ENCODE measurements at places on chromosomes 7 and 10.

DNA sequence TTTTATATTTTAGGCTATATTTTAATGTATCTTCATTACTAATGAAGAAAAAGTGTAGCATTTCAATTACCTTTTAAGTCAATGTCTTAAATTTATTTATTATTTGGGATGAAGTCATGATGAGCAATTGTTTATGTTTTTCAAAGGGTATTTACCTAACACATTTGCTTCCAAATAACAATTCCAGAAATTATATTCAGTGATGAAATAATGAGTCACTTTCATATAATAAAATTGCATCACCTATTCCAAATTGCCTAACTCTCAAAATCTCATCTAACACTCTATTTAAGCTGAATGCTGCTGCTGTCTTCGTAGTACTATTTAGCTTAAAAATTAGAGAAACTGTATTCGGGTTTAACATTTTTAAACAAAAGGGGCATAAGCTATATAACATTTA lies 97.7 kb downstream of the PRKG1 start:
- H3K36me3 ChIP-seq: no peaks in the 10 kb centered on the region

DNA sequence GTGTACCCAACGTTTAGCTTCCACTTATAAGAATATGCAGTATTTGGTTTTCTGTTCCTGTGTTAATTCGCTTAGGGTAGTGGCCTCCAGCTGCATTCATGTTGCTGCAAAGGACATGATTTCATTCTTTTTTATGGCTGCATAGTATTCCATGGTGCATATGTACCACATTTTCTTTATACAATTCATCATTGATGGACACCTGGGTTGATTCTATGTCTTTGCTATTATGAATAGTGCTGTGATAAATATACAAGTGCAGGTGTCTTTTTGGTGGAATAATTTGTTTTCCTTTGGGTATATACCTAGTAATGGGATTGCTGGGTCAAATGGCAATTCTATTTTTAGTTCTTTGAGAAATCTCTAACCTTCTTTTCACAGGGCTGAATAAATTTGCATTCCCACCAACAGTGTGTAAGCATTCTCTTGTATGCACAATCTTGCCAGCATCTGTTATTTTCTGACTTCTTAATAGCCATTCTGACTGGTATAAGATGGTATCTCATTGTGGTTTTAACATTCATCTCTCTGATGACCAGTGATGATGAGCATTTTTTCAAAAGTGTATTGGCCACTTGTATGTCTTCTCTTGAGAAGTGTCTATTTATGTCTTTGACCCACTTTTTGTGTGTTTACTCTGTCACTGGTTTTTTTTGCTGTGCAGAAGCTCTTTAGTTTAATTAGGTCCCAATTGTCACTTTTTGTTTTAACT lies 72.5 kb upstream of the CC2D2B start:
- no peak overlapping the region for H3K27ac ChIP-seq
- H3K4me1 ChIP-seq: no peaks in the 10 kb centered on the region
- H3K4me3 ChIP-seq: no peak overlapping the region
- no peak for DNase-seq
- no peaks in the 10 kb centered on the region for H3K36me3 ChIP-seq

DNA sequence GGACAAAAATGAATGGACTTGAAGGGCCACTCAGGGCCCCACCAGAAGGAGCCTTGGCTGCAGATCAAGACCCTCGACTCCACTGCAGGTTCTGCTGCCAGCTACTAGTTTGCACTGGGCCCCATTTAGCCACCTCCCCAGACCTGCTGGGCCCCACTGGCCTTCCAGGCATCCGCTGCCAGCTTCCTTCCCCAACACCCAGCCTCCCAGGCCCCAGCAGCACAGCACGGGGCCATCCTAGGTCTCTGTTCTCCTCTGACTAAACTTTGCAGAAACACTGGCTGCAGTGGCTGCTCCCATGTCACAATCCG lies 277.4 kb upstream of the KLF14 start:
- H3K27me3 ChIP-seq: no peaks in the 10 kb centered on the region
- 0 out of 2 replicates have a peak, but pooled peaks cover 3% of the 10 kb centered on the region for H3K36me3 ChIP-seq
- DNase-seq: peak; percentile 69
- peaks cover 92% of the 10 kb centered on the region for H3K4me1 ChIP-seq
- H3K27ac ChIP-seq: peak overlapping the region; percentile 80
- H3K4me3 ChIP-seq: no peak overlapping the region

- H3K36me3 ChIP-seq: no peaks in the 10 kb centered on the region
- H3K4me3 ChIP-seq: no peak overlapping the region
- no peaks in the 10 kb centered on the region for H3K27me3 ChIP-seq
- H3K4me1 ChIP-seq: no peaks in the 10 kb centered on the region
These were observed 262.8 kb upstream of the PCDH15 start for GRCh38 chr10:55063811-55064210.

DNA sequence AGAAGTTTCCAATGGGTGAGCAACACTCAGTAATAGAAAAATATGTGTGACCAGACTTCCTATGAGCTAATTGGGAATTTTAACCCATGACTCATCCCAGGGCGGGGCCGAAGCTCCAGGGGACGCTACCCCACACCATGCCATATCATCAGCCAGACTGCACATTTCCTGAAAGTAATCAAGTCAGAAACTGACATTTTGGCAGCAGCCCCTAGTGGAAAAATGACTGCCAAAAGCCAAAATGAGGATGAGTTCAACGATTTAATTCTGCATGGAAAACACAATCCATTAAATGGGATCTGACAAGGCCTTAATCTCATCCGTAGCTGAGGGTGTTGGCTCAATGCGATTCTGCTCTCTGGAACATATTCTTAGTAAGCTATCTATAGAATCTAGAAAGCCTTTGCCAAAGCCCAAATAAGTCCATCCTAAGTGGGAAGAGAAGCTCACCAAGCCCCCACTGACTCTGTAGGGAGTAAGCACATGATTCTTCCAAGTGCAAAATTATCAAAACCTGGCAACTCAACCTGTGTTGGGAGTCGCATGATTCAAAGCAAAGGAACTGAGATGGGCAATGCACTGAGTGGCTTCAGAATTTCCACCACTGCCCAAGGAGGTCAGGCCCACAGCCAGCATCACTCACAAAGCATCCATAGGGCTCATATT lies 93.1 kb upstream of the PDE1C start:
- H3K27ac ChIP-seq: no peak overlapping the region
- no peak for DNase-seq
- no peaks in the 10 kb centered on the region for H3K36me3 ChIP-seq
- H3K27me3 ChIP-seq: no peaks in the 10 kb centered on the region
- no peak overlapping the region for H3K4me3 ChIP-seq
- no peaks in the 10 kb centered on the region for H3K4me1 ChIP-seq

GRCh38 chr10:105075031-105075430 lies 433.9 kb downstream of the SORCS3 start:
- no peaks in the 10 kb centered on the region for H3K4me1 ChIP-seq
- no peak overlapping the region for H3K4me3 ChIP-seq
- H3K27me3 ChIP-seq: no peaks in the 10 kb centered on the region

- H3K36me3 ChIP-seq: no peaks in the 10 kb centered on the region
- H3K4me1 ChIP-seq: no peaks in the 10 kb centered on the region
- H3K27me3 ChIP-seq: peaks cover 3% of the 10 kb centered on the region
- no peak overlapping the region for H3K27ac ChIP-seq
These were observed 108.1 kb downstream of the CCDC71L start for GRCh38 chr7:106552645-106553445.

GRCh38 chr10:71222601-71223346 lies 10.4 kb downstream of the UNC5B start:
- peaks cover 22% of the 10 kb centered on the region for H3K27me3 ChIP-seq
- H3K27ac ChIP-seq: no peak overlapping the region
- H3K4me3 ChIP-seq: no peak overlapping the region
- no peak for DNase-seq
- no peaks in the 10 kb centered on the region for H3K36me3 ChIP-seq
- no peaks in the 10 kb centered on the region for H3K4me1 ChIP-seq

GRCh38 chr10:50540069-50540825 lies 83.5 kb downstream of the SGMS1 start:
- no peak overlapping the region for H3K4me3 ChIP-seq
- H3K27me3 ChIP-seq: no peaks in the 10 kb centered on the region
- no peak for DNase-seq
- H3K36me3 ChIP-seq: no peaks in the 10 kb centered on the region

GRCh38 chr10:36003031-36003600 lies 361.0 kb upstream of the FZD8 start:
- no peak overlapping the region for H3K27ac ChIP-seq
- DNase-seq: no peak
- no peaks in the 10 kb centered on the region for H3K36me3 ChIP-seq
- no peaks in the 10 kb centered on the region for H3K4me1 ChIP-seq

DNA sequence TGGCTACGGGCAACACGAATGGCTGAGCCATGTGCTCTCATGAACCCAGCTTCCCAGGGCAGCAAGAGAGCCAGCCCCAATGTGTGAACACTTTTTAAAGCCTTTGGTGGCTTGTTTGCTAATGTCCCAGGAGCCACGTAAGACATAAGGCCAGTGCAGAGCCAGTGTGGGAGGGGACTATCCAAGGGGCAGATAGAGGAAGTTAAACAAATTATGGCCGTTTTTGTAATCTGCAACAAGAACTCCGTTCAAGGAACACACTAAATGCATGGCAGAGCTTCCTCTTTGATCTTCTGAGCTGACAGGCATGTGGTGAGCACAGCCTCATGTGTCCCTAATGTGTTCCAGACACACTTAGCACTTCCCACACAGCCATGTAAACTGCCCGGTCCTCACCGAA lies 133.3 kb downstream of the TEX36 start:
- peaks cover 8% of the 10 kb centered on the region for H3K27me3 ChIP-seq
- no peak for DNase-seq
- H3K4me1 ChIP-seq: no peaks in the 10 kb centered on the region
- H3K27ac ChIP-seq: no peak overlapping the region

GRCh38 chr7:69516238-69516820 lies 81.9 kb upstream of the AUTS2 start:
- H3K4me1 ChIP-seq: no peaks in the 10 kb centered on the region
- no peak overlapping the region for H3K4me3 ChIP-seq
- H3K27ac ChIP-seq: no peak overlapping the region
- H3K27me3 ChIP-seq: no peaks in the 10 kb centered on the region

DNA sequence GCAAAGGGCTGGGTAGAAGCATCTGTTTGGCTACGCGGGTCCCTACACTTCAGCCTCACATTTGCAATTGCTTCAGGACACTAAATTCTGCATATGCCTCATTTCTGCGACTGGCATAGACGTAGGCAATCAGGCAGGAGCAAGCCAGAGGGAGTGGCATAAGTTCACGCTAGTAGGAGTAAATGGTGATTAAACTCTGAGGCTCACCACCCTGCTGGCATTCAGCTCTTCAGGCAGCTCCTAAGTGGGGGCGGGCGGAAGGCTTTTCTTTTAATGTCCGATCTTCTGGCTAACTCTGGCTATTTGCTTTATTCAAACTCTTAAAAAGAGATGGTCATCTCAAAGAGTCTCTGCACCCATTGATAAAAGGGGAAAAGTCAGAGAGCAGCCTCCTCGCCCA lies 45.3 kb downstream of the RGS10 start:
- no peak for DNase-seq
- H3K4me1 ChIP-seq: peaks cover 17% of the 10 kb centered on the region
- peaks cover 18% of the 10 kb centered on the region for H3K36me3 ChIP-seq
- H3K27me3 ChIP-seq: no peaks in the 10 kb centered on the region
- no peak overlapping the region for H3K27ac ChIP-seq
- no peak overlapping the region for H3K4me3 ChIP-seq

- no peaks in the 10 kb centered on the region for H3K27me3 ChIP-seq
- H3K4me3 ChIP-seq: no peak overlapping the region
- no peaks in the 10 kb centered on the region for H3K4me1 ChIP-seq
- no peak for DNase-seq
These were observed 190.5 kb upstream of the PPP1R3A start for GRCh38 chr7:114109304-114109703.

DNA sequence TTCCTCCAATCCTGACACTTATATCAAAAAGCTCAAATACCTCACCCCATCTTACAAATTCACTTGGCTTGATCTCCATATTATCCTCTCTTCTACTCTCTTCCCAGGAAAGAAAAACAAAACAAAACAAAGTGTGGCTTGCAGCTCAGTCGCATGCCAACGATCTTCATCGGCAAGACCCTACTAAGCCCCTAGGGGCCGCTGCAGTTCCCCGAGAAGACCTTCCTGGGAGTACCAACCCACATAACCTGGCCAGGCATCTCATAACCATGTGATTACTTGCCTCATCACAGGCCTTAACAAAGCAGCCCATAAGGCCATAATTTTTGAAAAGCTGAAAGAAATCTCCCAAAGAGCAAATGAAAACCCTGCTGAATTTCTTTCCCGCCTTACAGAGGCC lies 103.7 kb downstream of the ZNF92 start:
- H3K27ac ChIP-seq: peak overlapping the region; percentile 90
- H3K27me3 ChIP-seq: no peaks in the 10 kb centered on the region
- H3K4me1 ChIP-seq: peaks cover 48% of the 10 kb centered on the region
- no peak for DNase-seq
- peaks cover 16% of the 10 kb centered on the region for H3K36me3 ChIP-seq
- H3K4me3 ChIP-seq: no peak overlapping the region

DNA sequence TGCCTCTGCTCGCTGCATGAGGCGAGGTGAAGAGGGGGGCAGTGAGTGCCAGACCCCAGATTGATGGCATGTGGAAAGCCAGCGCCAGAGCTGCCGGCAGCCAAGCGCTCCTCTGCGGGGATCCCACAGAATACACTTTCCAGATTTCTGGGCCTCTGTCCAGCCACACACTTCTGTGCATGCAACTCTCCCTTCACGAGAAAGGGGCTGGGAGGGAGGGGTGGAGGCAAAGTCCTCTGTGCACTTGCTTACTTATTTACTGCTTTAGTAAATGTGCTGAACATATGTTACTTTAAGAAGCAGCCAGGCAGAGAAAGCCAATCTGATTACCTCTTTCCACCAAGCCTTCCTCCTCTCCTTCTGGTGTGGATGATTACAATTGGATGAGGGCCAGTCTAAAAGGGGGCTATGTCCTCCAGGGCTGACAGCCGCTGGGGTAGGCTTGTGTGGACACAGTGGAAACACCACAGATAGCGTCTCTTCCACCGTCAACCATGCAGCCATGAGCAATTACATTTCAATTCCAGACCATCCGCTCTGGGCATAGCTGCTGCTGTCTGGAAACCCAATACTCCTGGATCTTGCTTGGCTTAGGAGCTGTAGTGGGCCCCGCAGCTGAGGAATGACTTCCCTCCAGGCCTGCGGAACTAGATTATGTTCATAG lies 322.8 kb upstream of the ANKRD30A start:
- no peaks in the 10 kb centered on the region for H3K27me3 ChIP-seq
- no peaks in the 10 kb centered on the region for H3K36me3 ChIP-seq
- H3K27ac ChIP-seq: no peak overlapping the region
- no peak for DNase-seq

- H3K36me3 ChIP-seq: no peaks in the 10 kb centered on the region
- peaks cover 3% of the 10 kb centered on the region for H3K27me3 ChIP-seq
- no peak overlapping the region for H3K27ac ChIP-seq
- no peak for DNase-seq
- no peak overlapping the region for H3K4me3 ChIP-seq
- H3K4me1 ChIP-seq: peaks cover 12% of the 10 kb centered on the region
These were observed 31.0 kb downstream of the AKR1B1 start for GRCh38 chr7:134427896-134428295.

DNA sequence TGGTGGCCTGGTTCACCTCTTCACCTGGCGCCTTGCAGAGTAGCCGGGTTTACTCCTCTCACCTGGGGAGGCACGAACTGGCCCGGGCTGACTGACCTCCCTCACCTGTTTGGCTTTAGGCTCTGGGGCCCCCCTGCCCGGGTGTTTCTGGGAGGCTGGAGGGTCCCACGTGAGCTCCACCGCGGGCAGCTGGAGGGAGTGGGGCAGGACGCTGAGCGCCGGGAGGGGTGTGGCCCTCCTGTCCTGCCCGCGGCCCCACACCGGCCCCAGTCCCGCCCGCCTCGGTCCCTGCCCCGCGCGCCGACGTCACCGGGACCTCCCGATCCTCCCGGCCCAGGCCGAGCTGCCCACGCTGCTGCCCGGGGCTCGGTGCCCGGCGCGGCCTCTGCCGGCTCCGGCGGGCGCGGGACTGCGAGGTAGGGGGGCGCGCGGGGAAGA lies at the start of gene AMZ1:
Gene AMZ1 (plus strand): TSS at position 322 of the 438 bp plus-strand sequence. CDS start 12,250 bp downstream, outside the sequence.
- no peaks in the 10 kb centered on the region for H3K36me3 ChIP-seq
- no peaks in the 10 kb centered on the region for H3K27me3 ChIP-seq
- H3K4me1 ChIP-seq: no peaks in the 10 kb centered on the region
- no peak for DNase-seq

Measured in DND-41 (cell line).